Esophagus muscularis mucosa (tissue), 4 donors: ENCODE measurements at places on chromosomes 12 and 14. TPM values are rescaled to one million over a fixed set of nuclear protein-coding genes. Genes with fewer than 3 reads are reported as not detected.

GRCh38 chr14:79708426-79709388, 502.6 kb downstream of the DIO2 start:
- H3K36me3 ChIP-seq, result no peaks in the 10 kb centered on the region
- no peak overlapping the region for H3K4me3 ChIP-seq
- no peak overlapping the region for H3K27ac ChIP-seq
- H3K27me3 ChIP-seq, result no peaks in the 10 kb centered on the region

- H3K4me1 ChIP-seq, result no peaks in the 10 kb centered on the region
- no peaks in the 10 kb centered on the region for H3K36me3 ChIP-seq
- H3K27ac ChIP-seq, result no peak overlapping the region
These were observed 275.0 kb upstream of the G2E3 start for GRCh38 chr14:30283822-30284446.

DNA sequence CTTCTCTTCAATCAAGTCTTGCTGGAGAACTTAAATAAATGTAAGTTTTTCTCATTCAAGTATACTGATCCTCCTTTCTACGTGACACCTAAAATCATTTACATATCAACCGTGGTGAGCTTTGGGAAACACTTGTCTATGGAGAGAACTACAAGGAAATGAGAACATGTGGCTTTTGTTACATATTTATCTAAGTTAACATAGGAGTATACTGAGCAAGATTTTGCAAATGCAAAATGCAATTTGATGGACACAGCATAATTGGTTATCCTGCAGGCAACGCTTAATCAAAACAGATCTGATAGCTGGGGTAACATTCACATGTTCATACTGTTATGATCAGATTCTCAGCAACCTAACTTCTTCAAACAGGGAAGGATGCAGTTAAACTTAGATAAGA, 376.3 kb downstream of the TMEM132D start:
- H3K27me3 ChIP-seq, result no peaks in the 10 kb centered on the region
- no peak overlapping the region for H3K27ac ChIP-seq
- no peak overlapping the region for H3K4me3 ChIP-seq
- DNase-seq, result no peak
- H3K36me3 ChIP-seq, result no peaks in the 10 kb centered on the region

DNA sequence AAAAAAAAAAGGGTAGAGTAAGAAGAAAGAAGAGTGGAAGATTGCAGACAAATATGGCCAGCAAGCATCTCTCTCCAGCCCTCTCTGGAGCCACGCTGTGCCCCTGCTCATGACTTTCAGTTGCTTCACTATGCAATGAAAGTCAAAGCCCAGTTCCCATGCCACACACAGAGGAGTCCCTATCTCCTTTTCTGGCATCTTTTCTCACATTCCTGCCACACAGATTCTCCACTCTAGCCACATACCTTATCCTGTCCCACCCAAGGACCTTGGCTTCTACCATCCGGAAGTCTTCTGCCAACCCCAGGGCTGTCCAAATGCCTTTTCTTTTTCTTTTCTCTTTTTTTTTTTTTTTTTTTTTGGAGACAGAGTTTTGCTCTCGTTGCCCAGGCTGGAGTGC, 39.3 kb upstream of the CAPRIN2 start:
- no peak overlapping the region for H3K27ac ChIP-seq
- peaks cover 19% of the 10 kb centered on the region for H3K4me1 ChIP-seq
- DNase-seq, result no peak
- H3K4me3 ChIP-seq, result no peak overlapping the region
- no peaks in the 10 kb centered on the region for H3K36me3 ChIP-seq

The ACVRL1 gene
- total RNA-seq, result 124 TPM

- no peak overlapping the region for H3K4me3 ChIP-seq
- H3K27me3 ChIP-seq, result no peaks in the 10 kb centered on the region
- no peak overlapping the region for H3K27ac ChIP-seq
- H3K4me1 ChIP-seq, result no peaks in the 10 kb centered on the region
- no peak for DNase-seq
- no peaks in the 10 kb centered on the region for H3K36me3 ChIP-seq
These were observed 2.6 kb downstream of the TMEM132D start for GRCh38 chr12:129901254-129901653.

- H3K27ac ChIP-seq, result no peak overlapping the region
- H3K4me3 ChIP-seq, result peak overlapping the region; percentile 65
- DNase-seq, result no peak
- peaks cover 69% of the 10 kb centered on the region for H3K27me3 ChIP-seq
These were observed 23.1 kb upstream of the GNS start for GRCh38 chr12:64782191-64782876.

GRCh38 chr14:104143521-104144452, 5.4 kb downstream of the KIF26A start:
- DNase-seq, result no peak
- peaks cover 78% of the 10 kb centered on the region for H3K27me3 ChIP-seq
- no peaks in the 10 kb centered on the region for H3K36me3 ChIP-seq
